Suprapubic skin (tissue), 4 donors: ENCODE measurements at places on chromosomes 7 and 10. TPM values are rescaled to one million over a fixed set of nuclear protein-coding genes. Genes with fewer than 3 reads are reported as not detected.
A peak's percentile ranks its signal among the peaks of the same experiment; 100 is the strongest.

- DNase-seq: no peak
These were observed 22.5 kb upstream of the ASCC1 start for GRCh38 chr10:72238392-72239175.

DNA sequence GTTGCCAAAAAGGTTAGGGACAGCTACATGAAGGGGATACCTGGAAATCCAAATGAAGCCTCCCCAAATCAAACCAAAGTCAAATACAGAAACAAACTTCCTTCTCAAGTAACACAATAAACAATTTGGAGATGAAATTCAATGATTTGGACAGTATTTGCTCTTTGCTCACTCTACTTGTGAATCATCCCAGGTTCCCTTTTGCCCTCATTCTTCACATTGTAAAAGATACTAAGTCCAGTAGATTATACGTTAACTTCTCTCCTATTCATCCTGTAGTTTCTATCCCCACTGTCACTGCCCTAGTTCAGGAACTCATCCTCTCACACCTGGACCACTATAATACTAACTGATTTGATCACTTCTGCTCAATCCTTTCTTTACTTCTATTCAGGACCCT is 28.3 kb downstream of the FZD1 start:
- no peak for DNase-seq

- DNase-seq: no peak
These were observed 94.9 kb upstream of the PRSS1 start for GRCh38 chr7:142654398-142654797.

DNA sequence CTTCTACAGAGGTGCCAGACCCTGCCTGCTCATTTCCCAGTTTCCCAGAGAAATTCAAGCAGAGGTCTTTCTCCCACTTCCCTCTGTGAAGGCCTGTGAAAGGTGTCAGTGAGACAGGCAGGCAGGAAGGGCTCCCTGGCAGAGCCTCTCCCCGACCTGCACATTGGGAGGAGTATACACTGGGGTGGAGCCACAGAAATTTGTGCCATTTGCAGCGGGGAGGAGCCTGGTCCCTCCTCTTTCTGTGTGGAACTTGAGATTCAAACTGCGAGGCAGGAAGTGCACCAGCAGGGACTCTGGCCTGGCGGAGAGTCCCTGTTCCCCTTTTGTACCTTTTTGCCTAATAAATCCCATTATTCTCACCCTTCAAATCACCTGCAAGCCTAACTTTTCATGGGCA is 54.6 kb upstream of the OPN4 start:
- DNase-seq: no peak

The GFRA1 gene
- 21.2 TPM for total RNA-seq

DNA sequence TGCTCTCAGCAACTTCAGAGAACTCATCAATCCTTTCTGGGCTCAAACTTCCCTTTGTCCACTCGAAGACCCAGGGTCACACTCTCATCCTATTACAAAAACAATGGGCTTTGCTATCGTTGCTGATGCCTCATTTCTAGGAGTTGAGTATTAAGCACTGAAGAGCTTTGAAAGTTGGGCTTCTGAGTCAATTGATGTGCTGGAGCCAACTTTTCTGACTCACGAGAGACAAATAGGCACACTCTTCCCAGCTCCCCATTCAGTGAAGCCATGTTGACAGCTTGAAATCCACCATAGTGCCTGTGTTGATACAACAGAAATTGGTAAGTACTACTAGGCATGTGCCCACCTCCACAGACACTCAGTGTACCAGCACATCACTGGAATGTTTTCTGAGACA is 97.5 kb upstream of the PRSS58 start:
- DNase-seq: no peak

DNA sequence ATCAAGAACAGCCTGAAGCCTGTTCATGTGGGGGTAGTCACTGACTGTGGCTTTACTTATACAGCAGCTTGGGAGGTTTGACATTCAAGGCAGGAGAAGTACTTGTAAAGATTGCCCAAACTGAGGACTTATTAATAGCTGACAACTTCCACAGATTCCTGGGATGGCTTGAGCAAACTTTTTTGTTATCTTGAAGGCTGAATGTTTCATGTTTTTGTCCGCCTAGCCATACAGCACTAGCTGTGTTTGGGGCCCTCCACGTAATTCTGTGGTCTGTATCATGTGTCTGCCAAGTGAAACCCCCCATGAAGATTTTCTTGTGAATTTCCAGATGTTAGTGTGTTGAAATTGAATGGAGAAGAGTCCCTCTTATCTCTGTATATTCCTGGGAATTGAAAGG is 38.6 kb downstream of the FAS start:
- no peak for DNase-seq

DNA sequence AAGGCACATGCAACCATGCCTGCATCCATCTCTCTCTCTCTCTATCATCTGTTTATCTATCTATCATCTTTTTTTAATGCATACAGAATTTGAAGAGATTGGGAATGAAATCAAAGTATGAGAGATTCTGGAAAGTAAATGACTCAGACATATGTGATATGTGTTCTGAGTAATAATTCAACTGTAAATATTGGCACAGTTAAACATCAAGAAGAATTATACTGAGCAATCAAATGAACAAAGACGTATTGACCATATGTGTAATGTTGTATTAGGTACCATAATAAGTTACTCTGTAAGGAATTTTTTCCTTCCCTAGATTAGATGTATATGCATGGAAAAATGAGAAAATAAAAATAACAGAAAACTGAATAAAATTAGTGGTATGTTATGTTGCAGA is 108.3 kb downstream of the SUGCT start:
- no peak for DNase-seq

GRCh38 chr7:52639126-52639525 is 396.3 kb upstream of the POM121L12 start:
- no peak for DNase-seq

- DNase-seq: no peak
These were observed 23.9 kb downstream of the PARD3 start for GRCh38 chr10:34791228-34791627.

The CD36 gene
- total RNA-seq: 47.9 TPM

DNA sequence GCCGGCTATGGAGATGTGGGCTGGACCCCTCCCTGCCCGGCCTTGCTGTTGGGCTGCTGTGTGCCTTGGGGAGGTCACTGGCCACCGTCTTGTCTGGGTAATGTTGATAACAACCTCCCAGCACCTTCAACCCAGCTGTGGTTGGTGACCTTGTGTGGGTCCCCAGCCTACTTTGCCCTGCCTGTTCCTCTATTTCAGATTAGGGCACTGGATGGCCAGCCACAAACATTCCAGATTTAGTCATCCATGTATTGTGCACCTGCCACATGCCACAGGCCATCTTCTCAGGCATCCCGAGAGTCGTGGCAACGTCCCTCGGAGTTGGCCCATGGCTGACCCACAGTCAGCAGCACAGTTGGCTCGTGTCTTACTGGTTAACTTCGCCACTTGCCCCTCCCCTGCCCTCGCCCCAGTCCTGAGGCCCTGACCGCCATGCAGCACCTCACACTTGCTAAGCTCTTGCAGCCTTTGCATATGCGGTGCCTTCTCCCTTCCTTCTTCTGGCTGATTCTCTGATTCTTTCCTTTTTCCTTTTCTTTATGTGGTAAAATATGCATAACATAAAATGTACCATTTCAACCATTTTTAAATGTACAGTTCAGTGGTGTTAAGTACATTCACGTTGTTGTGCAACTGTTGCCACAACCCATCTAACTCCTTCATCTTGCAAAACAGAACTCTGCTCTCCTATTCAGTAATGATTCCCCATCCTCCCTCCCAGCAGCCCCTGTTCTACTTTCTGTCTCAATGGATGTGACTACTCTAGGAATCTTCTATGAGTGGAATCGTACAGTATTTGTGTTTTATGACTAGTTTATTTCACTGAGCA is 60.6 kb downstream of the PRF1 start:
- no peak for DNase-seq

The PDK4 gene
- total RNA-seq: 104 TPM

DNA sequence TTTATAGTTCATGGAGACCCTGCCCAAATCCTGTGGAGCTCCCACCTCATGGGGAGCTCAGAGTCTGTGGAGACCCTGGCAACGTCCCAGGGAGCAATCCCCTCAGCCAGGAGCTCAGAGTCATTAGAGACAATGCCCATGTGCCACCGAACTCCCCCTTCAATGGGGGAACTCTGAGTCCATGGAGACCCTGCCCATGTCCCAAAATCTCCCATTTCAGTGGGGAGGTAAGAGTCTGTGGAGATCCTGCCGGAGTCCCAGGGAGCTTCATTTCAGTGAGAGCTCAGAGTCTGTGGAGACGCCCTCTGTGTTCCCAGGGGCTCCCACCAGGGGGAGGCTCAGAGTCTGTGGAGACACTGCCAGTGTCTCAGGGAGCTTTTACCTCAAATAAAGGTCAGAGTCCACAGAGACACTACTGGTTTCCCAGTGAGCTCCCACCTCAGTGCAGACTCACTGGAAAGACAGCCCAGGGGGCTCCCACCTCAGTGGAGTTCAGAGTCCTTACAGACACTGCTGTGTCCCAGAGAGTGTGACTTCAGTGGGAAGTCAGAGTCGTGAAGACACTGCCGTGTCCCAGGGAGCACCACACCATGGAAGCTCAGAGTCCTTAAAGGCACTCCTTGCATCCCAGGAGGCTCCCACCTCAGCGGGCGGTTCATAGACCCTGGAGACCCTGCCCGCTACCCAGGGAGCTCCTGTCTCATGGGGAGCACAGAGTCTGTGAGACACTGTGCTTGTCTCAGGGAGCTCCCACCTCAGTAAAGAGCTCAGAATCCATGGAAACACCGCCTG is 5.0 kb downstream of the MYO1G start:
- peak; percentile 59 for DNase-seq

GRCh38 chr10:91980319-91980718 is 56.7 kb downstream of the BTAF1 start:
- DNase-seq: no peak

DNA sequence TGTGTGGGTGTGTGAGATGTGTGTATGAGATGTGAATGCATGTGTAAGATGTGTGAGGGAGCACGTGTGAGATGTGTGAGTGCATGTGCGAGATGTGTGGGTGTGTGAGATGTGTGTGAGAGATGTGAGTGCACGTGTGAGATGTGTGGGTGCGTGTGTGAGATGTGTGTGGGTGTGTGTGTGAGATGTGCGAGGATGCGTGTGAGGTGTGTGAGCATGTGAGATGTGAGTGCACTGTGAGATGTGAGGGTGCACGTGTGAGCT is 31.0 kb downstream of the PPIF start:
- DNase-seq: no peak

The TWNK gene
- total RNA-seq: 7.8 TPM

DNA sequence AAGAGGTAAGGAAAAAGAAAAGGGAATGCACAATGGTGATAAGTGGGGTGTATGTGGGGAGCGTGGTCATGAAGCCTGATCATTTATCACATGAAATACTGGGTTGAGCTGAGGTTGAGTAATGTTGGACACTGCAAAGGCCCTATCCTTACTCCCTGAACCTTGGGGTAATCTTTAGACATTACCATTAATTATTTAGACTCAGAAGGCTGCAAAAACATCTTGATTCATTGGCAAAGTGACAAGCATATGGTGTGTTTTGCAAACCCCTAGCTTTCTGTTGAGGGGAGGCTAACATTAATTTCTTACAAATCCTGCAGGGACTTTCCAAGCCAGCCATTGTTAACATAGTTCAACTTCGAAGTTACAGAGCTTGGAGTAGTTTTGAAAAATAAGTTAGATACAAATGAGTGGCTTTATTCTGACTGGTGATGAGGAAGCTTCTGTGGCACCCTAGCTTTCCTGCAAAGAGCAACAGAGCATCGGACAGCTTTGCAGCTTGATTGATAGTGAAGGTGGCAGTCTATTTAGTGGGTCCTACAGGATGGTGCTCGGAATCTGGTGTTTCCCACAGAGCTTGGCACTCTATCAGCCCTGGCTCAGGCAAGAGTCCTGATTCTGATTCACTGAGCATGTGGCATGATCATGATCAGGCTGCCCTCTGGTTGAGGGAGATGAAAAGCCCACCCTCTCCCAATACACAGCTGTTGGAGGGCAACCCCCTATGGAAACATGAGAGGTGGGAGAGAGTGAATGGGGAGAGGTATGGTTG is 153.7 kb upstream of the NPVF start:
- DNase-seq: no peak

The NUTM2A gene
- 2.3 TPM for total RNA-seq
